ENCODE measurements at places on chromosomes 2 and 18.

GRCh38 chr2:23429036-23429435 is 44.1 kb downstream of the KLHL29 start:
- no peak for DNase-seq

- no peak for DNase-seq
These were observed 141.4 kb downstream of the MBP start for GRCh38 chr18:76991021-76991688.

DNA sequence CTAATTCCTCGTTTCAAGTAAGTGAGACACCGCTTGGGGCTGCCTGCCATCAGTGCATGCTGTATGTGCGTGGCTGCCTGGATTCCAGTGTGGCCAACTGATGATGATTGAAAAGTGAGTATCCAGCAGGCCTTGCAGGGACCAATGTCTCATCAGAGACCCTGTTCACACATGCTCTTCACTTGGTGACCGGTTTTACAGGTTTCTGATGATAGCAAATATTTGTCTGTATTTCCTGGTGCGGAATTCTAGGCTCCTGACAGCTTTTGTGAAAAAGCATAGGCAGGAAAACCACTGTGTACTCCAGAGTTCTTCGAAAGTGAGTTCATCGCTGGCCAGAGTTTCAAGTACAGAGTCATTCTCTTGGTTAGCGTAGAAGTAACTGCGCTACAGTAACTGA is 13.8 kb upstream of the YWHAQ start:
- DNase-seq = no peak

DNA sequence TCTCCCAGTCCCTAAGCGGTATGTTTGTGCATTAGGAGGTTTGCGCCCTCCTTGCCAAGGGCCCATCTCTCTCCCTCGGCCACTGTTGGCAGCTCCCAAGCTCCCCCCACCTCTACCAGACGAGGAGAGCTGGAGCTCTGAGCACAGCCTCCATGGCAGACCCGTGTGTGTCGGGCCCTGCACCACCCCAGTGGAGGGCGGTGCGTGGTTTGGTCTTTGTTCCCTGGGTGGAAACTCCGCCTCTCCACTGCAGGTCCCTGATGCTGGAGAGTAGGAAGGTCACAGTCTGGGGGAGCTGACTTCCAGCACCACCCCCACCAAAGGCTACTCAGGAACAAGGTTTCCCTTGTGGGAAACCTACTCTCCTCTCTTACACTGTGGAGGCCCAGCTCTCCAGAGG is 162.6 kb upstream of the FHL2 start:
- DNase-seq = no peak

- DNase-seq = peak; percentile 59
These were observed 23.4 kb upstream of the TANK start for GRCh38 chr2:161136696-161137324.

- no peak for DNase-seq
These were observed 115.0 kb downstream of the STK39 start for GRCh38 chr2:168132389-168132788.

- DNase-seq = no peak
These were observed 14.3 kb upstream of the SLC4A10 start for GRCh38 chr2:161609930-161610329.

DNA sequence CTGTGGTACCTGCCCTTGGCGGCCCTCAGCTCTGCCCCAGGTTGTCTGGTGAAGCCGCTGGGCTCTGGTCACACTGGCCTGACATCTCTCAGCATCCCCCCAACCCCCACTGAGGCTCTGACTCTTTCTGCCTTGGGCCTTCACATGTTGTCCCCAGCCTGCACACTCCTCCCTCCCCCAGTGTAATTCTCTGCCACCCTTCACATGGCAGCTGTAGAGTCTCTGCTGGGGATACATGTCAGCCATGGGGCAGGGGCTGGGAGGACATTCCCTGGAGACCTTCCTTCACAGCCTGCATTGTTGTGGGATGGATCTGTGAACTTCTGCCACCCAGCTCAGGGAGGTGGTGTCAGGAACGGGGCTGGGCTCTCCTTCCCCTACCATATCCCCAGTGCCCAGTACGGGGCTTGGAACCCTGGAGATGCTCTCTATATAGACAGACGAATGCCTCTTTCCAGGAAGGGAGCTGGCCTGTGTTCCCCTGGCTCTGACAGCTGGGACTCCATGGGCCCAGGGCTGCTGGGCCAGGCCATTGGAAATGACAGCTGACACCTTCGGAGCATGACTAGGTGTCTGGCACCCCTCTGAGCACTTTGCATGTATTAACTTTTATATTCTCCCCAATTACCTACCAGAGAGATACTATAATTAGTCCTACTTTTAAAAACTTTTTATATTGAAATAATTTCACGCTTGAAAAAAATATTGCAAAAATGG is 151.5 kb downstream of the INHBB start:
- DNase-seq = no peak

GRCh38 chr2:27086724-27087593 is at the start of gene KHK:
Gene KHK, plus strand, starts transcription at chr2:27086772. Its CDS starts 488 bp downstream, at chr2:27087260.
- DNase-seq = no peak

- DNase-seq = no peak
These were observed 5.4 kb downstream of the IL1R1 start for GRCh38 chr2:102147935-102148334.

DNA sequence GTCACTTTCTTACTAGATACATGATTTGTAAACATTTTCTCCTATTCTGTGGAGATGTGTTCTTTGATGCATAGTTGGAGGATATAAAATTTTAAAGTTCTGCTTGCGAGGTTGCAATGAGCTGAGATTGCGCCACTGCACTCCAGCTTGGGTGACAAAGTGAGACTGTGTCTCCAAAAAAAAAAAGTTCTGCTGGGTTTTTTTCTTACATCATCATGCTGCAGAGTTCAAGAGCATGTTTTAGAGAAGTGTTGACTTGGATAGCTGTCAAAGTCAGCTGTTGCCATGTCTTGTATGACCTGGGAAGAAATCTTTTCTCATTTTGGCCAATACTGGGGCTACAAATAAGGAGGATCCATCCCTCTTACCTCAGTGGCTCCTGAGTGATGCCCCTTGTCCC is 71.3 kb downstream of the UGGT1 start:
- DNase-seq = no peak

DNA sequence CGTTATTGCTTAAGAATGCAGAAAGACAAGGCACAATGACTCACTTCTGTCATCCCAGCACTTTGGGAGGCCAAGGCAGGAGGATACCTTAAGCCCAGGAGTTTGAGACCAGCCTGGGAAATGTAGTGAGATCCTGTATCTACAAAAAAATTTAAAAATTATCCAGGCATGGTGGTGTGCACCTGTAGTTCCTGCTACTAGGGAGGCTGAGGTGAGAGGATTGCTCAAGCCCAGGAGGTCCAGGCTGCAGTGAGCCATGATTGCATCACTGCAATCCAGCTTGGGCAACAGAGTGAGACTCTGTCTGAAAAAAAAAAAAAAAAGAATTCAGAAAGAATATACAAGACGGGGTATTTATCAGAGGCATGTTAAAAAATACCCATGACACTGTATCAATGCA is 182.0 kb upstream of the SPOPL start:
- DNase-seq = no peak

GRCh38 chr2:27520316-27520715 is 23.7 kb downstream of the GCKR start:
- DNase-seq = no peak

DNA sequence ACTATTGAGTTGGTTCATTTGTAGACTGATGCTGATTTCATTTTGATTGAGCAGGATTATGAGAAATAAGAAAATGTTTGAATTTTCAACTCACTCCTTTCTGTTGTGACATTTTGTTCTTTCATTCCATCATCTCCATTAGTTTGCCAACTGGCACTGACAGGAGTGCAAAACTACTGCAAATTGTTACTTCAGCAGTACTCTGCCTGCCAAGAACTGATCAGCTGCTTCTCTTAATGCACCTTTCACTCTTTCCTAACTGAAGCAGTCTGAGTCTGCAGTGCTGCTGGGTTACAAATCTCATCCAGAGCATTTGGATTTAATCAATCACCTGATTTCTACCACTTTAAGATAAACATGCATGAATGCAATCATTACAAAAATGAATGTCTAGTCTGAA is 70.9 kb downstream of the TMEFF2 start:
- no peak for DNase-seq

DNA sequence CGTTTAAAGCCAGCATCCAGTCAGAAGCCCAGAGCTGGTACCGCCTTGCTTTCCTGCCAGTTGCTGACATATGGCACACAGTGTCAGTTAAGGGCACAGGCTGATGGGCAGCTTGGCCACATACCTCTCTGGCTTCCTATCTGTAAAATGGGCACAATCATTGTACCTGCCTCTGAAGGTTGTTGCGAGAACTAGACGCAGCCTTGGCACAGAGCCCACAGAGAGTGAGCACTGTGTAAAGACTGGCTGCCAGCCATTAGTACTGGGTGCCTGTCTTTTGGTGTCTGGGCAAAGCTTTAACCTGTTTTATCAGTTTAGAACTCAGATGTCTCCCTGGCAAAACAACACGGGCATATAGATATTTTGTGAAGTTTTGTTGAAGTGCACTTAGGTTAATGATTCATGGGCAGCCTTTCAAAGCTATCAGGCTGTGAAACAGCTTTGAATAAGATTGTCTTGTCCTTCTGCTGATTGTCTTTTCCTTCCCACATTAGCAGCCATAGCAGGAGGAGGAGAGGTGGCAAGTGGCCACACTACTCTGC is 269.5 kb downstream of the NEDD4L start:
- no peak for DNase-seq

GRCh38 chr2:143501106-143501676 is 372.0 kb downstream of the ARHGAP15 start:
- no peak for DNase-seq

DNA sequence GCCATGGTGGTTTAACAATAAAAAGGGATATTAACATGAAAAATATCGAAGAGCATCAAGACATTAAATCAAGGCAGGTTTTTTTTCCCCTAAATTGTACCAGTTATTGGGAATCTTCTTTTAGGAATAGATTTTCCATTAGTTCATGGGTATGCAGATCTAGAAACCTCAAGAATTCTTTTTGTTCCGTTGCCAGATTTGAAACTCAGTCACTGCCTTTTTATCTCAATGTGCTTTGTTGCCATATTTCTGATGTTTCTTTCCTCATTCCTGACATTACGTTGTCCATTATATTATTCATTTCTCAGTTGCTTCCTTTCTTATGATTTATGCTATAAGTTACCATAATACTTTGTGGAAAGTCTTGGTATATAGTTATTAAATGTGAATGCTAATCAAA is 162.2 kb downstream of the CD226 start:
- no peak for DNase-seq

DNA sequence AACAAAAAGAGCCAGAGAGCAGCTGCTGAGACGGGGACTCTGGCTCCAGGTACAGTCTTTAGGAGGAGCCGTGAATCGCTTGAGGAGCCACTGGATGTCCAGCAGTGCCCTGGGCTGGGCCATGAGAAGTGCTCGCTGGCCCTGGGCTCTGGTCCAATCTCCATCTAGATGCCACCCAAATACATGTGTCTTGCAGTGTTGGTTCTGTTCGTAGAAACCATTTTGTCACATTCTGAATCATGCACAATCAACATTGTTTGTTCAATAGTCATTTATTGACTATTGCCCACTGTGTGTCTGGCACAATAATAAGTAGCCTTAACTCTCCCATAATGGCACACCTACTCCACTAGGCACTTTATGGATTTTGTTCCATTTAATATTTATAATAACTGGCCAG is 26.1 kb downstream of the TYMS start:
- no peak for DNase-seq

- peak; percentile 44 for DNase-seq
These were observed 31.5 kb upstream of the NFE2L2 start for GRCh38 chr2:177296040-177296439.

DNA sequence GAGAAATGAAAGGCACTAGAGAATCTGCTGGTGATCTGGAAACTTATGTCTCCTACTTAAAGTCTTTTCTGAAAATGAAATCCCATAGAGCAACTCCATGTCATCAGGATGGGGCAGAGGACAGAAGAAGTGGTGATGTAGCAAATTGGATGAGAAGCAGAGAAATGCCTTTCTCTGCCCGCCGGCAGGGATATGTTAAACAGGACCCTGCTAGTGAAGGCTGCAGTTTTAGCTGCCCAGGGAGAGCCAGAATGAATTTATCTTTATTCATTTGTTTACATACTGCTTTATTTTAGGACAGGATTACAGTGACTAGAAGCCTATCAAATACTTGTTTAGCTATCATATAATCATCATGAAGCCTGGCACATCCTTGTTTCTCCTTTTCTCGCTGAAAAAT is 247.0 kb downstream of the DOK6 start:
- DNase-seq = no peak

DNA sequence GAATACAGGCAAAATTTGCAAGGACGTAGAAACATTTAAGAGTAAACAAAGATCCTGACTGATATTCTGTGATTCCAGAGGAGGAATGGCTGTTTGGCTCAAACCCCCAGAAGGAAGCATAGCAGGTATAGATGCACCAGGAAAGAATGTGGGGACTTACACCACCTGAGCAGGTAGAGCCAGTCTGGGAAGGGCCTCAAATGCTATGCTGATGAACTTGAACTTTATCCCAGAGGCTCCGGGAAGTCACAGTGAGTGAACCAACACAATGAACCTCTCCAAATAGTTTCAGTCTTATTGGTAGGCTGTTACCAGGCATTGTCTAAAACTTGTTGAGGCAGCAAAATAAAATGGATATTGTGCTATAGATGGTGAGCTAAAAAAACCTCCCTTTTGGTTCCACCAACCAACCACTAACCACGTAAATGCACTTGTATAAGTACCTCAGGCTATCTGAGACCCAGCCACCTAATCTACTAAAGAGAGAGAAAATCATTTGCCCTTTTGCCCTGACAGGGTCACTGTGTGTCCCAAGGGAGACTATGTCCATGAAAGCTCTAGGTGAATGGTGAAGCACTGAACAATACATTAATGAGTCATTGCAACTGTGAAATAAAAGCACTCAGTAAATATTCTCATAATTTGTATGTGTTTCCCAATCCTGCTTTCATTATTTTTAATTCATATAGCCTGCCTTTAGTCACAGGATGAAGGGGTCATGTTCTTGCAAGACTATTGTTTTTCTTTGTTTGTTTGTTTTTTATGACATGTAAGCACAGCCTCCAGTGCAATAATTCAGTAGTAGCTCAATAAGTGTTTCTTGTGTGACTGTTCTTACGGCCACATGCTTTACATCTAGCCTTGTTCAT is 911.6 kb downstream of the EPHA4 start:
- DNase-seq = no peak

- no peak for DNase-seq
These were observed 199.4 kb downstream of the SPP2 start for GRCh38 chr2:234249873-234250272.

DNA sequence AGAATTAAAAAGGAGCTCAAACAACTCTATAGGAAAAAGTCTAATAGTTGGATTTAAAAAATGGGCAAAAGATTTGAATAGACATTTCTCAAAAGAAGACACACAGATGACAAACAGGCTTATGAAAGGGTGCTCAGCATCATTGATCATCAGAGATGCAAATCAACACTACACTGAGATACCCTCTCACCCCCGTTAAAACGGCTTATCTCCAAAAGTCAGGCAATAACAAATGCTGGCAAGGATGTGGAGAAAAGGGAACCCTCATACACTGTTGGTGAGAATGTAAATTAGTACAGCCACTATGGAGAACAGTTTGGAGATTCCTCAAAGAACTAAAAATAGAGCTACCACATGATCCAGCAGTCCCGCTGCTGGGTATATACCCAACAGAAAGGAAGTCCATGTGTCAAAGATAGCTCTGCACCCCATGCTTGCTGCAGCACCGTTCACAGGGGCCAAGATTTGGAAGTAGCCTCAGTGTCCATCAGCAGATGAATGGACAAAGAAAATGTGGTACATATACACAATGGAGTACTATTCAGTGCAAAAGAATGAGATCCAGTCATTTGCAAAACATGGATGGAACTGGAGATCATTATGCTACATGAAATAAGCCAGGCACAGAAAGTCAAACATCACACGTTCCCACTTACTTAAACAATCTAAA is 46.7 kb upstream of the B3GNT7 start:
- DNase-seq = peak; percentile 40

Measured in KBM-7 (cell line).